Caco-2 (cell line): ENCODE measurements at places on chromosomes 3 and 15. TPM values are rescaled to one million over a fixed set of nuclear protein-coding genes. Genes with fewer than 3 reads are reported as not detected.

GNAT1 gene
- 0.50 TPM in 1 of 2 replicates, not detected in the other for total RNA-seq

KLF15 gene
- total RNA-seq: 2.7 and 3.9 TPM in 2 replicates

GUCA1C gene
- not detected in 2 replicates for total RNA-seq

CFAP92 gene
- total RNA-seq: 4.5 and 5.9 TPM in 2 replicates

FBXO40 gene
- not detected in 2 replicates for total RNA-seq

ECE2 gene
- not detected in 2 replicates for total RNA-seq

CCK gene
- total RNA-seq: 0.46 TPM in 1 of 2 replicates, not detected in the other

LRRC34 gene
- total RNA-seq: not detected in 2 replicates

- H3K27me3 ChIP-seq: no peaks in the 10 kb centered on the region
- peaks cover 8% of the 10 kb centered on the region for H3K4me1 ChIP-seq
- no peak for DNase-seq
- H3K27ac ChIP-seq: no peak overlapping the region
- H3K36me3 ChIP-seq: no peaks in the 10 kb centered on the region
Observed at GRCh38 chr3:73664389-73664788, 39.6 kb upstream of the PDZRN3 start.

- no peak overlapping the region for H3K4me3 ChIP-seq
- DNase-seq: no peak
- H3K4me1 ChIP-seq: no peaks in the 10 kb centered on the region
- no peaks in the 10 kb centered on the region for H3K36me3 ChIP-seq
- H3K27me3 ChIP-seq: no peaks in the 10 kb centered on the region
- no peak overlapping the region for H3K27ac ChIP-seq
Observed at GRCh38 chr15:101844916-101845315, 32.9 kb downstream of the OR4F15 start.

- H3K4me3 ChIP-seq: no peak overlapping the region
- no peaks in the 10 kb centered on the region for H3K27me3 ChIP-seq
- no peaks in the 10 kb centered on the region for H3K36me3 ChIP-seq
- no peak overlapping the region for H3K27ac ChIP-seq
- H3K4me1 ChIP-seq: peaks cover 21% of the 10 kb centered on the region
Observed at GRCh38 chr15:57306944-57307411, 69.3 kb upstream of the CGNL1 start.

DNA sequence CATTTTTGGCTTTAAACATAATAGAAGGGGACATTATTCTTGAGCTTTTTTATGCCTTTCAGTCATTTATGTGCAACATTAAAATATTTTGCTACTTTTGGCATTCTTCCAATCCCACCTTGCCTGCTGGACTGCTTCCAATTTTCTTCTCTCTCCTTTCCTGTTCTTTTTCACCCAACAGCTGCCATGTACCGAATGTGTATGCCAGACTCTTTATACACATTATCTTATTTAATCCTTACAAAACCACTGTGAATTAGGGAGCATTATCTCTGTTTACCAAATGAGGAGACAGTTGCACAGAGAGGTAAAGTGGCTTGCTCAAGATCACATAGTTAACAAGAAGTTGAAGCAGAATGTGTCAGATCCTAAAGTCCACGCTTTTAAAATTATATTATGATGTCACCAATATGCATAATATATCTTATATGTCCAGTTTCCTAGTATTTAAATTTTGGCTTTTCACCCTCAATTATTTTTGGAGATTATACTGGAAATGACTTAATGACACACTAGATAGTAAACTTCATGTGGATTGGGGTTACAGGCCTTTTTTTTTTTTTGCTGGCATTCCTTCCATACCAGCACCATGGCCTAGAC lies 231.5 kb downstream of the THRB start:
- no peaks in the 10 kb centered on the region for H3K4me1 ChIP-seq
- no peaks in the 10 kb centered on the region for H3K27me3 ChIP-seq
- DNase-seq: no peak
- no peaks in the 10 kb centered on the region for H3K36me3 ChIP-seq
- H3K27ac ChIP-seq: no peak overlapping the region

DNA sequence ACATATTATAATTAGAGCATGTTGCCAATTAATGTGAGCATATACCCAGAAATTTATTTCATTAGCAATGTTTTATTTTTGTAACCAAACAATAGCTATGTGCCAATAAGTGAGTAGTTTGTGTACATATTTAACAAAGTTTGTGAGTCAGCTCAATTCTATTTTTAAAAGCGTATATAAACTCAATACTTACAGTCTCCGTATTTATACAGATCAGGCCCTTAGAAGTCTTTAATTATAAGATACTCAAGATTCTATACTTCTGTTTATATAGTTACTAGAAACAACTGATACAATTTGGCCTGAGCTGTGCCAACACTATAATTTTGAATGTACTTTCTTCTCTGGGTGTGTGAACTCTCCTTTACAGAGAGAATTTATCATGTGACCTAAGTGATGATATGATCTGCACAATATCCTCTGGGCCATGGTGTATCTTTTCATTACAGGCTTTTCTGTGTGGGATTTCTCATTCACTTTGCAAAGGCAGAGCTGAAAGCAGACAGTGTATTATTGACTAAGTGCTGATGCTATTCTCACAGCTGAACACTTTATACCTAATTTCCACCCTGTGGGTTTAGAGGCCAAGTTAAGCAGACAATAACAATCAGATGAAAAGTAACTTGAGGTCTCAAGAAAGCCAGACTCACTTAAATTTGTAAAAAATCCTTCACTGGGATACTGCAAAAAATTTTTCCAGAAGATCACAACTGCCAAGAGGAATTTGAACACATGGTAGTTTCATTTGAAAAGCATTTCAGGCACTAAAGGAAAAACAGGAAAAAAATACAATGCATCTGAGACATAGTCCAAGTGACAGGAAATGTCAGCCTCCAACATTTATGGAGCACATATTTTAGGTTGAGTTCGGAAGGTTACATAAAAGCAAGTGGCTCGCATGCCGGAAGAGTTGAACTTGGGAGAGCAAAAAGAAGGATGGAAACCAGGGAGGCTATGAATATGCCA lies 277.9 kb upstream of the SEMA6D start:
- no peaks in the 10 kb centered on the region for H3K4me1 ChIP-seq
- no peak for DNase-seq
- no peaks in the 10 kb centered on the region for H3K27me3 ChIP-seq
- no peak overlapping the region for H3K27ac ChIP-seq

DNA sequence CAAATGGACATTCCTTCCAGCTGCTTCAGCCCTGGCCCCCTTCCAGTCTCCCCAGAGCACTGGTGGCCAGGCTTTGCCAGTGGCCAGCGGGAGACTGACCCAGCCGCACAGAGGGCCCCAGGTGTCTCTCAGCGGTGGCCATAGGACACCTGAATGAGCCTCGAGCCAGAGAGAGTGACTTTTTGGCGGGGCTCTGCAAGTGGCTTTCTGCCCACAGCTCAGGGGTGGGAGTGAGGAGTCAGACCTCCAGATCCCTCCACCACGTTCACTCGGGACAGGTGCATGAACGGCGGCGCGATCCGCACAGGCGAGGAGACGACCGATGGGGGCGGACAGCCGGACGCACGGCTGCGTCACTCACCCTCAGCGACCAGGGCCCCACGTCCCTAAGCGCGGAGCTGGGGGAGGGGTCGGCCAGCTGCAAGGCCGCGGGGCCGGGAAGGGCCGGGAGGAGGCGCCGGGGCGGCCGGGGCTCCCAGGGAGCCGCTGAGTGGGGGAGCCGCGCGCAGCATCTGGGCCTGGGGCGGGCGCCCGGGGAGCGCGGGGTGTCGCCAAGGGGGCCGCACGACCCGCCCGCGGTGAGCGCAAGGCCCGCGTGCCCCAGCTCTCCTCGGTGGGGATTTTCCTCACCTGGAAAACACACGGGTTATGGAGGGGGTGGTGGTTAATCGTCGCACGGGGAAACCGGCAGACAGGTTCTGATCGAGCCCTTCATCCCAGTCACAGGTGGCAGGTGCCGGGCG lies 57.1 kb downstream of the BDH1 start:
- H3K4me3 ChIP-seq: no peak overlapping the region
- H3K27ac ChIP-seq: no peak overlapping the region
- no peaks in the 10 kb centered on the region for H3K27me3 ChIP-seq
- peaks cover 21% of the 10 kb centered on the region for H3K4me1 ChIP-seq
- H3K36me3 ChIP-seq: 0 out of 2 replicates have a peak, but pooled peaks cover 1% of the 10 kb centered on the region

DNA sequence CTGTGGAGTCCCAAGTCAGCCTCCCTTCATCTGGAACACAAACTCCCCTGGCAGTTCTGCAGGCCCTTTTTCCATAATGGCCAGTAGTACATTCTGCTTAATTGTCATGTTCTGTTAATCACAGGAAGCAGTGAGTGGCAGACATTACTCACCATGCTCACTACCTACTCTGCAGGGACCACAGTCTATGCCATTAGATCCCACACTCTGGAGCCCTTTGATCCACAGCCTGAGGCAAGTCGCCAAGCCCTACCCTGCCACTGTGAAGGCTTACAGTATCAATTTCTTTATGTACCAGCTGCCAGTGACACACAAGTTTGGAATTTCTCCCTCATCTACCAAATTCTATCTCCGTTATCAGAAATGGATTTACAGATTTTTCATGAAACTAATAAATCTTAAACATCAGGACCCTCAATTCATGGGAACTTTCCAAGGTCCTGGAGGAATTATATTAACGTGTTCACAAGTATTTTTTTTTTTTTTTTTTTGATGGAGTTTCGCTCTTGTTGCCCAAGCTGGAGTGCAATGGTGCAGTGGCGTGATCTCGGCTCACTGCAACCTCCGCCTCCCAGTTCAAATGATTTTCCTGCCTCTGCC lies 20.6 kb upstream of the WWTR1 start:
- no peak for DNase-seq
- no peaks in the 10 kb centered on the region for H3K27me3 ChIP-seq
- no peak overlapping the region for H3K27ac ChIP-seq

DNA sequence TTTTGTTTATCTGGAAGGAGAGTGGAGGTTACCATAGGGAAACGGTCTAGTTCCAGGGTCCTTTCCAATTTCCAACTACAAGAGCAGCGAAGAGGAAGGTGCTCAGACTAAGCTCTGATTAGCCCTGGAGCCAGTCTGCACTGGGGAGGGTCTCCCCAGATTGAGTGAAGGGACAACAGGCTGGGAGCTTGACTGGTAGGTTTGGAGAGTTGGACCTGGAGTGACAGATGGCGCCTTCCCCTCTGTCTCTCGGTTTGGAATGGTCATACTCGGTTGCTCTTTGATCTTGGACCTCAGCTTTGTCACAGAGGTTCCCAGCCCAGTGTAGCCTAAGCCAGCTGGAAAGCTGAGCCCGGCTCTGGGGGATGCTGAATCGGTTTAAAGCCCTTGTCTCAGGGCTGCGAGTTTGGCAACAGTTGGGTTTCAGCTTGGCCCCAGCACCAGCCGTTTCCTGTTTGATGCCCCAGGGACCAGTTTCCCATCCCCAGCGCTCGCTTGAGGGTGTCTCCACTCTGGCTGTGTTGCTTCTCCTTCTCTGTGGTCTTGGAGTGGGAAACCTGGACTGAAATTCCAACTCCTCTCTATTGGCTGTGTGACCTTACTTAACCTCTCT lies 53.1 kb upstream of the ULK4 start:
- peak overlapping the region; percentile 89 for H3K4me3 ChIP-seq
- H3K36me3 ChIP-seq: no peaks in the 10 kb centered on the region
- no peaks in the 10 kb centered on the region; the same call in 1 of the 2 replicates for H3K27me3 ChIP-seq
- no peak overlapping the region for H3K27ac ChIP-seq
- DNase-seq: no peak

DNA sequence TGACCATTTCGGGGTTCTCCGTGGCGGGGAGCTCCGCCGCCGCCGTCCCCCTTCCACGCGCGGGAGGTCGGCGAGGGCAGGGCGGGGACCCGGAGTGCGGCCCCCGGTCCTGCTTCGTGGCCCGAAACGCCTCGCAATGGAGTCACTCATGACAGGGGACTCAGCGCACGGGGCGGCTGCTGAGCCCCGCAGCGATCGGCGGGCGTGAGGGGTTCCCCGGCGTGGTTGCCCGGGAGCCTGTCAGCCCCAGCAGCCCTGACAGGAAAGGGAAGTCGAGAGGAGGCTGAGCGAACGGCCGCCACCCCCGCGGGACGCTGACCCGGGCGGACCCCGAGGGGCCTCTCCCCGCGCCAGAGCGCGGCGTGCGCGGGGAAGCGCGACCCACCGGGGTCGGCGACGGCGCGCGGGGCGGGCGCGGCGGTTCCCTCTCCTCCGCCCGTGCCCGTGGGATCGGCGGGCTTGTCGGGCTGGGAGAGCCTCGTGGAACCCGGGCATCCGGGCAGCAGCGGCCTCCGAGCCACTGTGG lies 564 bp upstream of the PIGZ start:
- H3K27me3 ChIP-seq: no peaks in the 10 kb centered on the region
- H3K4me1 ChIP-seq: peaks cover 10% of the 10 kb centered on the region; the same call in 1 of the 2 replicates
- no peak overlapping the region for H3K27ac ChIP-seq
- H3K4me3 ChIP-seq: peak overlapping the region; percentile 89
- no peak for DNase-seq

GRCh38 chr3:69085168-69085832 lies 563 bp downstream of the ARL6IP5 start:
- H3K27ac ChIP-seq: peak overlapping the region; percentile 57
- peak; percentile 9 for DNase-seq
- peak overlapping the region; percentile 92 for H3K4me3 ChIP-seq
- no peaks in the 10 kb centered on the region for H3K27me3 ChIP-seq
- H3K4me1 ChIP-seq: peaks cover 11% of the 10 kb centered on the region
- no peaks in the 10 kb centered on the region for H3K36me3 ChIP-seq

DNA sequence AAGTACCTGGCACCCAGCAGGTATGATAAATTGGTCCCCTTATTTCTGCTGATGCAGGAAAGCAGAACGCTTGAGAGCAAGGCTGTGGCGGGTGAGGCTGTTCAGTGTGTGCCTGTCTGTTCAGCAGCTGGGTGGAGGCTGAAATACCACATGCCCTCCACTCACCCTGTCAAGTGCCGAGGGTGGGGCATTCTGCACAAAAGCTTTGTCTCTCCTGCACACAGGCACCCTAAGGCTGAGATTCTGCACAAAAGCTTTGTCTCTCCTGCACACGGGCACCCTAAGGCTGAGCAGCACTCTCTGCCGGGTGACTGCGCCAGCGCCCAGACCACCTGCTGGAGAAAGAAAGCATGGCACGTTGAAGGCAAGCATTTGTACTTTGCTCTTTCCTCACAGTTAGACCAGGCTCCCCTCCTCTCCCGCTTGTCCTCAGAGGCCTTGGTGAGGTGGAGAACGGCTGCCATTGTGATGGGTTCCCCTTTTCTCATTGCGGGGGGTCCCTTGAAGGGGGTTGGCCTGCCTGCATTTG lies 97.5 kb downstream of the BDH1 start:
- no peak for DNase-seq
- no peak overlapping the region for H3K27ac ChIP-seq
- H3K36me3 ChIP-seq: no peaks in the 10 kb centered on the region; the same call in 1 of the 2 replicates
- no peak overlapping the region for H3K4me3 ChIP-seq
- H3K27me3 ChIP-seq: no peaks in the 10 kb centered on the region

GRCh38 chr3:20079621-20080020 lies 39.4 kb downstream of the KAT2B start:
- H3K27me3 ChIP-seq: no peaks in the 10 kb centered on the region
- H3K36me3 ChIP-seq: no peaks in the 10 kb centered on the region
- H3K27ac ChIP-seq: no peak overlapping the region
- no peak overlapping the region for H3K4me3 ChIP-seq
- H3K4me1 ChIP-seq: peaks cover 5% of the 10 kb centered on the region; the same call in 1 of the 2 replicates

DNA sequence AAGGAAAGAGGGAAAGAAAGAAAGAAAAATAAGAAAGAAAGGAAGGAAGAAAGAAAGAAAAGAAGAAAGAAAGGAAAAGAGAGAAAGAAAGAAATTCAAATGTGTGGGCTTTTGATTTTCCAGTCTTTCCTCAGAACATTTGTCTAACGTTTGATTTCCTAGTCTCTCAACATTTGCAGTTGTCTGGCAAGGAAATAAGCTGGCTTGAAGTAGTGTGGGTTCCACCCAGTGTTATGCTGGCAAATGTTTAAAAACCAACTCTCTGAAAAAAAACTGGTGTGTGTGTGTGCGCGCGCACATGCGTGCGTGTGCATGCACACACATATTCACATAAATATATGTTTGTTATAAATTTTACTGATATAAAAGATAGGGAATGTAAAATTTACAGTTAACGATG lies 54.6 kb upstream of the C3orf49 start:
- H3K4me3 ChIP-seq: no peak overlapping the region
- H3K27ac ChIP-seq: no peak overlapping the region

- no peaks in the 10 kb centered on the region for H3K4me1 ChIP-seq
- H3K27ac ChIP-seq: no peak overlapping the region
- H3K27me3 ChIP-seq: no peaks in the 10 kb centered on the region
- no peak overlapping the region for H3K4me3 ChIP-seq
Observed at GRCh38 chr15:80179025-80179759, 26.4 kb downstream of the FAH start.
